ENCODE measurements at places on chromosomes 1 and 21.
A peak's percentile ranks its signal among the peaks of the same experiment; 100 is the strongest.

- DNase-seq: peak; percentile 44
These were observed 17.3 kb downstream of the CSF1 start for GRCh38 chr1:109927911-109928321.

- DNase-seq: peak; percentile 68
These were observed 3.2 kb upstream of the TRAF5 start for GRCh38 chr1:211323156-211324063.

- no peak for DNase-seq
These were observed 148.6 kb upstream of the WNT4 start for GRCh38 chr1:22291494-22291893.

DNA sequence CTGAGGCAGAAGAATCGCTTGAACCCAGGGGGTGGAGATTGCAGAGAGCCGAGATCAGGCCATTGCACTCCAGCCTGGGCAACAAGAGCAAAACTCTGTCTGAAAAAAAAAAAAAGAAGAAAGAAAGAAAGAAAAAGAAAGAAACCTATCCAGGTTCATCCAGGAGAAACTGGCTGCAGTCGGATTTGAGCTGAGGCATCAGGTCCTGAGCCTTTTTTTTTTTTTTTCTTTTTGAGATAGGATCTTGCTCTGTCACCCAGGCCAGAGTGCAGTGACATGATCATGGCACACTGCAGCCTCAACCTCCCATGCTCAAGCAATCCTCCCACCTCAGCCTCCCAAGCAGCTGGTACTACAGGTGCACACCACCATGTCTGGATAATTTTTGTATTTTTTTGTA, 22.5 kb upstream of the LUZP1 start:
- DNase-seq: no peak

- DNase-seq: no peak
These were observed 383.9 kb downstream of the KIF26B start for GRCh38 chr1:245538671-245539070.

- DNase-seq: peak; percentile 10
These were observed 14.0 kb upstream of the PTAFR start for GRCh38 chr1:28190337-28190979.

DNA sequence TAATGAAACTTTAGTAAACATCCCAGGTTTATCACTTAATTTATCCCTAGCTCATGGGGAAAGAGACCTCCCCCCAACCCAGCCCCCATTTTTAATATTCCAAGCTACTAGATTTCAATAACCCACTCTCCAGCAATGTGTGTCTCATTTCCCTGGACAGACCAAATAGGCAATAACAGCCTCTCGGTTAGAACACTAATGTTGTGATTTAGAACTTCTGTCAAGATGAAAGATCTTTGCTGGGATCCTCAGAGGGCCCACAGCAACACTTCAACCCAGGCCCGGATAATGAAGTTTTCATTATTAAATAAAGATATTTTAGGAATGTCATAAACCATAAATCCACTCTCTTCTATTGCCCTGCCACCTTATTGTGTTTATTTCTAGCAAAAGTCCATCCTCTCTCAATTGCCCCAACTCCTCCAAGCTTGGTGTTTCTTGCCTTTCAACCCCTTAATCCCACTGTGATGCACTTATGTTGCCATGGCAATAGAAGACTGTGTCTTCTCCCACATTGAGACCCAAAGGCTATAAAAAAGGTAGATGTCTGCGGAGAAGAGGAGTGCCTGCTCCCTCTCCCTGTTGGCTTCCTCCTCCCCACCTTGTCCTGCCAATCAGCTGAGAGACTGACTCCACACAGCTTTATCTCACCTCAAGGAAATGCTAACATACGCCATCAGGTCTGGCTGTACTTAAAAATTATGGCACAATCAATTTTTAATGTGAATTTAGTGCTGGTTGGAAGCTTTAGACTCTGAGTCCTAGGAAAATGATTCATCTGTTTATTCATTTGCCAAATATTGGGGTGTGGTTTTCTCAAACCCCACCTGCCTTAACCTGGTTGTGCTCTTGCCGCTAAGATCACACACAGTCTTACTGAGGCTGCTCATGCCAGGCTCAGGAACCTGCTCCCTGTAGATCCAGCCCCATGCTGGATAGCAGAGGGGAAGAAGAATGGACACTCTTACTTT, 258.3 kb upstream of the CAMK1G start:
- DNase-seq: no peak

- DNase-seq: peak; percentile 59
These were observed 119.1 kb upstream of the GALNT2 start for GRCh38 chr1:229947968-229948367.

GRCh38 chr1:221203224-221204054, 324.2 kb downstream of the HLX start:
- peak; percentile 79 for DNase-seq

GRCh38 chr1:235022981-235023710, 105.5 kb downstream of the TOMM20 start:
- no peak for DNase-seq

DNA sequence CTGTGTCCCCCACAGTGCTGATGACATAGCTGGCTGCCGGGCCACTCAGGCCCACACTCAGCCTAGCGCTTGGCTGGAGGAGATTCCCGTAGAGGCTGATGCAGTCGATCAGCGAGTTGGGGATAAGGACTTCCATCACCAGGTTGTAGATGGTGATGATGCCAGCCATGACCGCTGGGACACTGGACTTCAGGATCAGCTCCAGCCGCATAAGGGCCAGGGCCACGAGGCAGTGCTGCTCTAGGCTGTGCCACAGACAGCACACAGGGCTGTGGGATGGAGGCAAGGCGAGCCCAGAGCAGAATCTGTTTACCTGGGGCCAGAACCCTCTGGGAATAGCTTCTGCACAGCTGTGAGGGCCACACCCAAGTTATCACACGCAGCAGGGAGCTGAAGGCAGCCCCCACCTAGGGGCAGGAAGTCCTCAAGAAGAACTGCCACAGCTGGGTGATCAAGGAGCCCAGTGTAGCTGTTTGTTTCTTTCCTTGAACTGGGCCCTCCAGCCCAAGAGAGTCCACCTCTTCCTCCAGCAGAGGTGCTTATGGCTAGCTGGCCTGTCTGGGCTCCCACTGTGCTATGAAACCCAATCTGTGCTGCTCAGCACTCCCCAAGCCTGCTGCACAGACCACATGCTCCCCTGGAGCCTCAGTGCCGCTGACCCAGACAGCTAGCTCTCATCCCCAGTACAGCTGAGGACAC, 6.2 kb downstream of the SLC2A1 start:
- DNase-seq: no peak

DNA sequence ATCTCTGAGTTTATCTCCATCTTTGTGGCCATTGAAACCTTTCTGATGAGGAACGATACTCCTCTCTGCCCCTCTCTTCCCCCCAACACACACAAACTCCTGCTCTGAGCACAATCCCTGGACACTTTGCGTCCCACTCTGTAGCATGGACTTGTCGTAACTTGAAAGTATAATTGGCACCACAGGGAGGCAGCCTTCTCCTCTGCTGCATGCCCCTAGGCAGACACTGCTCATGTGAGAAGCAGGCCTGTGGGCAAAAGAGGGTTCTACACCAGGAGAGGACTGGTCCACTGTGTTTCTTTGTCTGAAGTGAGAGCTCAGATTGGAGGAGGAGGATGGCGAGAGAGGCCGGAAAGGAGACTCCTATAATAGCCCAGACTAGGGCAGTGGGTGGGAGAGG, 3.8 kb upstream of the PARS2 start:
- DNase-seq: no peak

- peak; percentile 93 for DNase-seq
These were observed 55.9 kb downstream of the BCAR3 start for GRCh38 chr1:93625582-93626327.

GRCh38 chr1:248627971-248628844, 6.7 kb downstream of the OR2T11 start:
- no peak for DNase-seq

DNA sequence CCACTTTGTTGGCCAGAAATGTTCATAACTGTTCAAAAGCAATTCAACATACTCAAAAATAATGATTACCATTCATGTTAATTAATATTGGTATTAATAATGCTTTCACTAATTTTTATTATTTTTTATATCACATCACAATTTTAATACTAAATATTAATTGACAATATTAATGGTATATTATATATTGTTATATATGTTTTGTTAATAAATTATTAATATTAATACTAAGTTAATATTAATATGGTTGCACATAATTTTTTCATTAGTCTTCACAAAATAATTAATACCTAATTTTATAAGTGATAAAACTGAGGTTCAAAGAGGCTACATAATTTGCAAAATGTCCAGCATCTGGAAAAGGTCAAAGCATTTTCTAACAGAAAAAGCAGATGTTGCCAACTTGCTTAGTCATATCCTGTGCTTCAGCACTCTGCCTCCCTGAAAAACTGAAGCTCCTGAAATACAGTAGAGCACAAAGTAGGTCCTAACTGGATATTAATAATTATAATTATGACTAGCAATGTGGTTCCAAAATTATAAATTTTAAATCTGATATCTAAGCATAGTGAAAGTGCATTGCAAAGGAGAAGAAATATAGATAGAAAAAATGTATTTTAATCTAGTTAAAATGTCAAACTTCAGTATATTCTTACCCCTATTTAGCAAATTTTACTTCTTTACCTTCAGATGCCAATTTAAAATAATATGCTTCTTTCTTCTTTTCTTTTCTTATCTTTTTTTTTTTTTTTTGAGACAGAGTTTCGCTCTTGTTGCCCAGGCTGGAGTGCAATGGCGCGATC, 123.2 kb upstream of the TNFSF4 start:
- peak; percentile 81 for DNase-seq

GRCh38 chr1:86741947-86742572, 37.7 kb downstream of the SH3GLB1 start:
- DNase-seq: peak; percentile 24

DNA sequence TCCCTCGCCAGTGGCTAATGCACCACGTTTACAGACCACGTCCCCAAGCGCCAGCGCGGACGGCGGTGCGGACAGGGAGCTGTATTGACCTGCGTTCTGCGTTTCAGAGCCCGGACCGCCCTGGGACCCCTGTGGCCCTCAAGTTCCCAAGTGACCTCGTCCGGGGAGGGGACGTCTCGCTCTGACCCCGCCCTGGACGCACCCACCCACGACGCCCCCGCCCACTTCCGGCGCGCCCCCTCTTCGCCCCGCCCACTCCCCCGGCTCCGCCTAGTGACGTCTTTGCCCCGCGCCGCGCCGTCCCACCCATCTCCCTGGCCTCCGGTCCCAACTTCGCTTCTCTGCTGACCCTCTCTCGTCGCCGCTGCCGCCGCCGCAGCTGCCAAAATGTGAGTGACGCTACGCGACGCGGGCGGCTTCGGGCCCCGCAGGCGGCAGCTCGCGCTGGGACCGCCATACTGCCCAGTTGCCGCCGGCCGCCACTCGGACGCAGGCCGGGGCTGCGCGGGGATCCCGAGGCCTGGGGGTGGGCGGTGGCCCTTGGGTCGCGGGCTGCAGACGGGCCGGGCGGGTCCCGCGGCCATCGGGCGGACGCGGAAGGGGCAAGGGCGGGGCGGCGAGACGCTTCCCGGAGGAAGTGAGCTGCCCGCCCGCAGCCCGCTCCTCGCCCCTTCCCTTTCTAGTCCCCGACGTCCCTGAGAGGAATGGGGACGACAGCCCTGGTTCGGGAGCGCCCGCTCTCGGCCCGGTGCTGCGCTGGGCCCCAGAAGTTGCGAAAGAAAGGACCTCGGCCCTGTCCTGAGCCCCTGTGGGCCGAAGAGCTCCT, at the start of gene VAMP3:
TSS of gene VAMP3 (plus strand) at position 300 of the 826 bp plus-strand sequence. CDS start at position 388, 88 bp downstream.
- DNase-seq: peak; percentile 74

DNA sequence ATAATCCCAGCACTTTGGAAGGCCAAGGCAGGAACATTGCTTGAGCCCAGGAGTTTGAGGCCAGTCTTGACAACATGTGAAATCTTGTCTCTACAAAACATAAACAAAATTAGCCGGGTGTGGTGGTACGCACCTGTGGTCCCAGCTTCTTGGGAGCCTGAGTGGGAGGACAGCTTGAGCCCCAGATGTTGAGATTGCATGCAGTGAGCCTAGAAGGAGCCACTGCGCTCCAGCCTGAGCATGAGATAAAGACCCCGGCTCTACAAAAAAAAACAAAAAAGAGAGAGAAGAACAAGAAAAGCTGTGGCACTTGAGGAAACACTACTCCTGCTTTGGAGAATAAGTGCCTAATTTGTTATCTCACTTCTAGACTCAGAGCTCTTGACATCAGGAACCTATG, 146.6 kb downstream of the GLUL start:
- DNase-seq: no peak

DNA sequence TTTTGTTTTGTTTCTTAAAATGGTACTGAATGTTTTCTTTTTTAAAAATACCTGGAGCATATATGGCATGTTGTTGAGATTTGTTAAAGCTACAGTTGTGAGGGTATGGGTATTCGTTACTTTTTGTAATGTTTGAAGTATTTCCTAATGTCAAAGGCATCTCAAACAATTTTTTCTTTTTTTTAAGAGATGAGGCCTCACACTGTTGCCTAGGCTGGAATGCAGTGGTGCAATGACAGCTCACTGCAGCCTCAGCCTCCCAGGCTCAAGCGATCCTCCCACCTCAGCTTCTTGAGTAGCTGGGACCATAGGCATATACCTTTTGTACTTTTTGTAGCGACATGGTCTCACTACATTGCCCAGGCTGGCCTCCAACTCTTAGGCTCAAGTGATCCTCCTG, 16.1 kb downstream of the CLCN6 start:
- peak; percentile 21 for DNase-seq

GRCh38 chr21:46135782-46136395, 19.5 kb downstream of the FTCD start:
- DNase-seq: peak; percentile 45

DNA sequence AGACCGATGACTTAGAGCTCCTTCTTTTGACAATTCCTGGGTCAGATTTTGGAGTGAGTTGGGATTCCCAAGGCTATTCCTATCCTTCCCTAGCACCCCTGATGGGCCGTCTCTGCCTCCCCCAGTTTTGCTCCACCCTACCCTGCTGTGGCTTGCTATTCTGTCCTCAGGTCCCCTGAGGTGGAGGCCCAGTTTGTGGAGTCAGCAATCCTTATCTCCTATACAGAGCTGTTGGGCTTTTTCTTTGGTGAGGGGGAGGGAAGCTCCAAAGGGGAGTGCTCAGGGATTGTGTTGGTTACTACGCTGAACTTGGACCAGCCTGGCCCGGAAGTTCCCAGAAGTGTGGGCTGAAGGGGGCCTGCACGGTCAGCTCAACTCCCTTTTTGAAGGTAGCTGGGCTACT, 7.6 kb downstream of the SESN2 start:
- DNase-seq: no peak

DNA sequence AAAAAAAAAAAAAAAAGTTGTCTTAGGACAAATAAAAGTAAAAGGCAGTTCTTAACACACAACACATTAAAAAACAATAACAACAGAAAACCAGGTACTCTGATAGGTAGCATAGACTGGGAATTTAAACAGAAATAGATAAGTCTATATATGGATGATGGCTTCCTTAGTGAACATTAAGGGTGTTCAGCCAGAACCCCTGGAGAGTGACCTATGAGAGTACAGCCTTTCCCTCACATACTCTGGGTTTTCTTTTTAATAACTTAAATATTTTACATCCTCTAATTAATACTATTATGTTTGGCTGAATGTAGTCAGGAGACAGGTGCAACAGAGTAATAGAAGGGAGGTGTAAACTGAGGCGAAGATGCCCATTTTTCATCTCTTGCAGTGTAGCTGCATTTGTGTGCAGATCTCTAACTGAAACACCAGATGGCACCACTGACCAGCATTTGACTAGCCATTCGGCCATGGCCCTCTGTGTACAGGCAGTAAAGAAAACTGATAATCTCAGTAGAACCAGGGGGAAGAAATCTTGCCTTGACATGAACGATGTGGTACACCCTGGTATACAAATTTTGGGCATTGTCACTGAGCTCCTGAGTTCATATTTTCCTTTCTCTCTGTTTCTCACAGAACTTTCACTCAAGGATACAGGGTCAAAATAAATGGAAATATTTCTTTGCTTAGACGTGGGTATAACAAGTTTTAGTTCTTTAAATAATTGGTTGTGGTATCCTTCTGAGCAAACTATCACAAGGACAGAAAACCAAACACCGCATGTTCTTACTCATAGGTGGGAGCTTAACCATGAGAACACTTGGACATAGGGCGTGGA, 7.6 kb downstream of the TTF2 start:
- DNase-seq: peak; percentile 64
